NCI-H1105 treated with DMSO at 0.1 percent for 48 hours (cell line): ENCODE measurements at places on chromosomes 12 and 14.
A peak's percentile ranks its signal among the peaks of the same experiment; 100 is the strongest.

DNA sequence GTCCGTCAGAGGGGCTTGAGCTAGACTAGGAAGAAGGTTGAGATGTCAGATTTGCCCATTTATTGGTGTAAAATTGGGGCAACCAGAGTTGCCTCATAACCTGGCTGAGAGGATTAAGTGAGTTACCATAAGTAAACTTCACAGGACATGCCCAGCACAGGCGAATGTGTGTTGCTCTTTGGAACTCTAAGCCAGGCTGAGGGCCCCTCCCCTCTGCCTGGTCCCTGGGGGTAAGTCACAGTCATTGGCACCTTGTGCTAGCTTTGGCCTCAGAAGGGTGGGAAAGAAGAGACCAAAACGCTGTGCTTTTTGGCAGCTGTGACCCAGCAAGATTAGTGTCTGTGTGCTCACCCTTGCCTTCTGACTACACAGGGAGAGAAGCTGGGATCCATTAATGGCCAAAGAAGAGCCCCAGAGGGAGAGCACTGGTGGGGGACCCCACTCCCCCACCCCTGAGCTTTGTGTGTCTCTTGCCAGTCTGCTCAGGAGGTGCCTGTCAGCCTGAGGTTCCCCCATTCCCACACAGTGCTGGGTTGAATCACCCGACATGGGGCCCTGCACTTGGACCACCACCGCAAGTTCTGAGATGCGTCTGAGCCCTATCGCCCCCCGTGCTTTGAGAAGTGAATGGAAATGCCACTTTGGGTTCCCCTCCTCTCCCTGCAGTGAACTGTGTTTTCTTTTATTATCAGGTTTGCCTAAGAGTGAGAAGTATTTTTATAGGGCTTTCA, 74.1 kb downstream of the CACNA1C start:
- DNase-seq = no peak

GRCh38 chr12:131442337-131442918, 268.5 kb upstream of the SFSWAP start:
- no peak for DNase-seq

DNA sequence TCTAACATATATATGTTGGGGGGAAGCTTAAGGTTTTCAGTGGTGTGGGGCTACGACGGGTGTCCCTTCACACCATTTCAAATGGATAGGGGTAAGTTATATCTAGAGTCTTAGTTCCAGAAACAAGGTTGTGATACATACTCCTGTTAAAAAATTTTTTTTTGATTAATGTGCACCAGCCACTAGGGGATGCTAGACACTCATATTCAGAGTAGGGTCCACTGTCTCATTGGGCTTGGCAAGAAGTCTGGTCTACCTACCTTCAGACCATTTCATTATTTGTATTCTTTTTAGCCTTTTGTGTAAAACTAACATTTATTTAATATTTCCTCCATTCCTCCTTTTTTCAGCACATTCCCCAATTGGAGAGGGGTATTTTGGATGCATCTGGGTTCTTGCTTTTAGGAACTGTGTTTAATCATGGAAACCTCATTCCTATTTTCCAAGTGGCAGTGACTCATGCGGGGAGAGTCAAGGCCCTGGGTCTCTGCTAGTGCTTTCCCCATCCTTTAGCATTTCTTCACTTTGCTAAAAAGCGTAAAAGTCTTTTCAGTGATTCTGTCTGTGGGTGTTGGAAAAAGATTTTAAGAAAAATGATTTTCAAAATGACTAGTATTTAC, 33.4 kb downstream of the ANO4 start:
- DNase-seq = peak; percentile 75

- peak; percentile 92 for DNase-seq
These were observed at the start of gene HOXC10 for GRCh38 chr12:53984901-53985691. Gene HOXC10 (plus strand): TSS chr12:53985146. CDS start chr12:53985260, 114 bp downstream.

DNA sequence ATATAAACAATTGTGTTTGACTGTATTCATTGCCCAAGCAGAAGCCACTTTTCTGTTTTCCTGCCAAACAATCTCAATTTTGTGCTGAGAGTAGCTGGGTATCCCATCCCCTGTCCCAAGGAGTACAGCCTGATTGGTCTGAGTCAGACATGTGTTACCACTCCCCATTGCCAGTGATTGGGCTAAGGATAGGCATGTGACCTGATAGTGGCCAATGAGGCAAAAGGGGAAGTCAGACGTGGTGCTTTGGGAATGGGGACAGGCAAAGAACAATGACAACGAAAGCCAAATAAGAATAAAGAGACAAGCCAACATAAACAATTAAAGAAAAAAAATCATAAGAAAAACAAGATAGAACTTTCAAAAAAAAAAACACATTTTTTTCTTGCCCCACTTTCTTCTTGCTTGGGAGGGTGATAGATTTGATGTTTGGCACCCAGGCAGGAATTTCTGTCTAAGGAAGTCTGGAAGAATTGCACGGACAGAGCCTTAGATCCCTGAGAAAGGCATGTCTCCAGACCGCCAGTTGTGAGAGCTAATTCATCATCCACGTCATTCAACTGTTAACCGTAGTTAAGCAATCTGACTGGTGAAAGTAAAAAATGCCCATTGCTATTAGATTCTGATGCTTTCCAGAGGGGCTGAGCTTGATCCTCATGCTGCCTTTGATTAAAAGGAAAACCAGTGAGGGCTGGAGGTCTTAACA, 626.6 kb upstream of the TMEM132C start:
- no peak for DNase-seq

DNA sequence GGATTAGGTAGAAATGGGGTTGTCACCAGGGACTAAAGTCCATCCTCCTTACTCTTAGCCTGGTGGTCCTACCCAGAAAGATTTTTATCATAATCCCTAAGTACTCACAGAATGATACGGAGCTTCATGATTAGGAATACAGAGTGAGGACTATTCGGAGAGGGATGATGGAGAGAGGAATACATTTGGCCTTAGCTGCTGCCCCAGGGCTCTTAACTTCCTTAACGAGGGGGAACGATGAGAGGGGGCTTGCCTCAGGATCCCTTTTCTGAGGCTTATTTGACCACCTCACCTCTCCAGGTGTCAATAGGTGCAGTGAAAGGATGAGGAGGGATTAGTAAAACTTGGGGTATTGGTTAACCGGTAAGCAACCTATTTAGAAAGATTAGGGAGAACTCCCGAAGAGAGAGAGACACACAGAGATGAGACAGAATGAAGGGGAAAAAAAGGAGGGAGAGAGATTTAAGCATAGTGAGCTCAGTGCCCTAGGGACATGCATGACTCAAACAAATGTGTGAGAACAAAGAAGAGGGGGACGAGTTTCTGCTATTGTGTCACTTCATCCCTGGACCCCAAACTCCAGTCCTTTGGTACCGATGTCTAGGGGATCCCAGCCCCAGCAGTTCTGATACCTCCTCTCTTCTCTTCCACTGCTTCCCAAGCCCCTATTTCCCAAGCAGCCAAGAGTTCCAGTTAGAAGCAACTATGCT, 1.1 kb downstream of the NFE2 start:
- DNase-seq = no peak

DNA sequence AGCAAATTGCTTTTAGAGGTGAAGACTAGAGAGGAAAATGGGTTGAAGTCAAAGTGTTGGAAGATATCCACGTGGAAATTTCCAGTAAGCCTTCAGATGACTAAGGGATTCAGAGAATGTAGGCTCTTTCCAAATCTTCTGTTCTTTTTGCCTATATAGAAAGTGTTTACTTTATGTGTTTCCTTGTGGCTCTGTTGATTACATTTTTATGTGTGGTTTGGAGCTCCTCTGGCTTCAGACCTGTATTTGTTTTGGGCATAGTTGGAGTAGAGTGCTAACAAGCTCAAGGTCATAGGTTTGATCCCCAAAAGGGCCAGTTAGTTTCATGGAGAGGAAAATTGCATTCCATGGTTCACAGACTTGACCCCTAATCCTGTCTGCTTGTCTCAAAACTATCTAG, 91.9 kb downstream of the IGF1 start:
- DNase-seq = no peak

DNA sequence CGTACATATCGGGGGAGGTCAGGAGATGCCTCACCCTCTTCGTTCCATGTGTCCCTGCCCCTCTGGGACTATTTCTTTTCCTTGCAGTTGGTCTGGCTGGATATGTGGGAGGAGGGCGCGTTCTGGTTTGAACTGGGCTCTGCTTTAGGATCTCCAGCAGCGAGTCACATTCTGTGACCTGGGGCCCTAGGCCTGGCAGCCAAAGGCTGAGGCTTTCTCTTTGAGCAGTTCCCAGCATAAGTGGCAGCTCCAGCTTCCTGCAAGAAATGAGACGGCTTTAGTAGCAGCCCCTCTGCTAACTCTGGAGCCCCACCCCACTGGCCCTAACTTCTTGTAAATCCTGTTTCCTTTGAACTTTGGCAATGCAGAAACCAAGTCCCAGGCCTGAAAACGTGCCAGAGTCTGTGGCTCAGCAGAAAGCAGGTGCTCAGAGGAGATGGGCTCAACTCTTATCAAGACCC, 274.8 kb downstream of the DPF3 start:
- no peak for DNase-seq

DNA sequence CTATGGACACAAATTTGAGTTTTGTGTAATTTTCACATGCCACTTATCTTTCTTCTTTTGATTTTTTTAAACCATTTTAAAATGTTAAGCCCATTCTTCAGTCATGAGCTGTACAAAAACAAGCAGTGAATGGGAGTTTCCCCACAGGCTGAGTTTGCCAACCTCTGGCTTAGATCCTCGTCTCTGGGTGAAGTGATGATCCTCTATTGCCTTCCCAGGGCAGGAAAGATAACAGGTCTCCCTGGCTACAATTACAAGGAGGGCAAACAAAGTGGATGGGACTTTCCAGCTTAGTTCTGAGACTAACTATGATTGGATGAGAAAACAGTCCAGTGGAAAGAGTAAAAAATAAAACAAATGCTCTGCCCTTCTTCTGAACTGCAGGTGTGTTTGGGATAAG, 203.7 kb downstream of the SPTSSA start:
- no peak for DNase-seq

GRCh38 chr12:83016218-83016835, 329.6 kb downstream of the TMTC2 start:
- no peak for DNase-seq
